ENCODE measurements at places on chromosomes 6 and 20.

DNA sequence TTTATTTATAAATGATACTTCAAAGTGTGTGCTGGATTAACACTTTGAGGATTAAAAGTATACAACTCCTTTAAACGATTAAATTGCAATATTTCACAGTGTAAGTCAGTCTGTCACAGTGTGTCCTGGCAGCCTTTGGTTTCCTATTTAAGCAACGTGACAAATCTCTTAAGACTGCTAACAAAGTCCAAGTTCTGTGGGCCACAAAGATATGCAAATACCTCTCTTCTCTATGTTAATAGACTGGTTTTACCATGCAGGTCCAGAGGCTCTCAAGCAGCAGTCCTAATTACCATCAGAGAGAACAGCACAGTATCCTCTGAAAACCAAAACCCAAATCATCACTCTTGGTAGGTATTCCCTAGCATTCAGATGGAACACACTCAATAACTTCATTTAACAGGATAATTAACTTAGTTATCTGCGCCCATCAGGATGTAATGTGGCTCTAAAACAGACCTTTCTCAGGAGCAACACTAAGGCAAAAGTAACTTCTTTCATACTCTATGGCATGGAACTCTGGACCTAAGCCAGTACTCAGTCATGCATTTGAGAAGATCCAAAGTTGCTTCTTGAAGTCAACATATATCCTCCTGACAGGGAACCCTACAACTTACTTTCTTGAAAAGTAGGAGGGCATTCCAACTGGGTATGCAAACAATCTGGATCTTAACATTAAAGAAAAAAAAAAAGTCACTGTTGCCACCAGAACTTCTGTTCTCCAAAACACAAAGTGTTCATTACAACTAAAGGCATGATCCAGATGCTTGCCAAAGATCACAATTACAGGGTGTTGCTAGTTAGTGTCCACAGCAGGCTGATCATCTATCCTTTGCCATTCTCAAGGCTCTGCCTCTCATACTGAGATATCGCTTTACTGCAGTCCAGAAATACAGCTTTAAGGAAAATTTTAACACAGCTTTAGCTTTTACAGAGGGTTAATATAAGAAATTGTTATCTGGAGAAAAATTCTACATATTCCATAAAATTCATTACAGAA is 53.2 kb downstream of the MAN1A1 start:
- no peak for DNase-seq

GRCh38 chr6:169156108-169156792 is 97.4 kb downstream of the THBS2 start:
- no peak for DNase-seq

GRCh38 chr6:30656513-30656912 is 9.6 kb downstream of the C6orf136 start:
- no peak for DNase-seq

DNA sequence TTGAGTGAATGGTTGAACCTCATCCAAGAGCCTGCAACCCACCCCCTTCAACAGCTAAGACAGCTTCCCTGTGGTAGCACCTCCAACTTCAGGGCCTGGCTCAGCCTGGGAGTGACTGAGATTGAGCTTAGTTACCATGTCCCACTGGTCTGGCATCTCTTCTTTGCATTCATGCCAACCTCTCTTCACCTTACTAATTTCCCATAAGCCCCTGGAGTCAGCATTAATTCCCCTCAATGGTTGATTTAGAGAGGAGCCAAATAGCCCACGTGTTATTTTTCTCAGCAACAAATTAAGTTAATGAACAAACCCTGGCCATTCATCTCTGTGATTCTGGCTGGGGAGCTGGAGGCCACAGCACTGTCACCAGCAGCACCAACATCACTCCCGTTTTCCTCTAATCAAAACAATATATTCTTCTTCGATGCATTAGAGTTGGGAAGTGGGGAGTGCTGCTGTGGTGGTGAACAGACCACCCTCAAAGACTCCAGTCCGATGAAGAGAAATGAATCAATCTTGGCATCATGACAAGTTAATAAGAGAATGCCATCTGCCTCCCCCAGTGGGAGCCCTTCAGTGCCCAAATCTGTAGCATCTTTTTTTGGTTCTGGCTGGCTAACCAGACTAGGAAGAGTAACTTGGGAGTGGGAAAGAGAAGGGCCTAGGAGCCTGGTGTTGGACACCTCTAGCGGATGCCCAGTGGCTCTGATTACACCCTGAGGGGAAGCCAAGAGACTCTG is 316.9 kb upstream of the RNF24 start:
- DNase-seq, result no peak

DNA sequence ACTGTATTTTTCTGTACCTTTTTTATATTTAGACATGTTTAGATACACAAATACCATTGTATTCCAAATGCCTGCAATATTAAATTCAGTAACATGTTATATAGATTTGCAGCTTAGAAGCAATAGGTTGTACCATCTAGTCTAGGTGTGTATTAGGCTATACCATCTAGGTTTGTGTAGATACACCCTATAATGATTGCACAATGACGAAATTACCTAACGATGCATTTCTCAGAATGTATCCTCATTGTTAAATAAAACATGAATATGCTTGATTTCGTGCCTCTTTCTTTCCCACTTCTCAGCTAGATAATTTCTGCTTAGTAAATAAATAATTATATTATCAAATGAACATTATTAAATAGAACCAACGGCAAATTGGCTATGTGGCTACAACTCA is 653.0 kb downstream of the EPM2A start:
- DNase-seq, result no peak

GRCh38 chr6:6614096-6614982 is 25.8 kb downstream of the LY86 start:
- no peak for DNase-seq

DNA sequence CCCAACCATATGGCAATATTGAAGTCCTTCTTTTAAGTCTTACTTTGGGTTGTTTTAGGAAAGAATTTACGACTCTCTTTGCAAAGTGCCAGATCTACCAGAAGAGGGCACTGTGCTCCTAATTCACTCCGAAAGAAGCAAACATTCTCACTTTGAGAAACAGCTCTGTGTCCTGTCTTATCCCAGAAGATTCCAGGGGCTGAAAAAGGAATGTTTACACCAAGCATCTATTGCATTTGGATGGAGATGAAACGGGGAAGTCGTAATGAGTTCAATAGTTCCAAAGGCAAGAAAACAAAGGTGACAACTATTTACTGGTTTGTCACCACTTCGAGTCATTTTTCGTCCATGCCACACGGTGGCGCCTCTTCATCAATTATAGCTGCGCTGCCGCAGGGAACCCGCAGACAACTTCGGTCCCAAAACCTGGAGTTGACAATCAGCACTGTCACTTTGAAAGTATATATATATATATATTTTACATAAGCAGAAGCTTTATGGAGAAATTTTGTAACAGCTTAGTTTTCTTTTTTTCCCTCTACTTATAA is 121.6 kb downstream of the MOXD1 start:
- DNase-seq, result peak; percentile 17

DNA sequence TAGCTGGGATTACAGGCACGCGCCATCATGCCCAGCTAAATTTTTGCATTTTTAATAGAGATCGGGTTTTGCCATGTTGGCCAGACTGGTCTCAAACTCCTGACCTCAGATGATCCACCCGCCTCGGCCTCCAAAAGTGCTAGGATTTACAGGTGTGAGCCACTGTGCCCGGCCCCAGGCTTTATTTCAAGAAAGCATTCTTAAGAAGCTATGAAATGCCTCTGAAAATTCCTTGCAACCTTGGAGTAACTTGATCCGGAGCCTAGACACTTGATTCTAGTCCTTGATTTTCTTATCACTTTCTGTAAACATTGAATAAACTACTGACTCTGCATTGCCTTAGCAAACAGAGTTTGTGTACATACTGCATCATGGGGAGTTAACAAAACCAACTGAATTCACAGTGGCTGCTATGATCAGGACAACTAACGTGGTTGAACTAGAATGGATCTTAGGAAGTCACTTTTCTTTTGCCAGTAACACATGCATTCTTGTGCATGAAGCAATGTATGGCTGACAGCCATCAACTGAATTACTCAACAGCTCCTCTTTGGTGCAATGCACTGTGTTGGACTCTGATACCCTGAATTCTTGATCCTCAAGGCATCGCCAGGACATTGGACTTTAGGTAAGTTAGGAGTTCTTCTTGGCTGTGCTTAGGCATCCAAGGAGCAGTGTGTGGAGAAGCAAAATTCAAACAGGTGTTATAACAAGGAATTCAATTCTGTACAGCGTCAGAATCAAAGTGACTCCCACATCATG is 102.8 kb upstream of the TMEM170B start:
- no peak for DNase-seq

GRCh38 chr20:3164043-3164762 is 4.5 kb upstream of the FASTKD5 start:
- no peak for DNase-seq

GRCh38 chr6:42744351-42744893 is 1.5 kb downstream of the TBCC start:
- DNase-seq, result no peak

DNA sequence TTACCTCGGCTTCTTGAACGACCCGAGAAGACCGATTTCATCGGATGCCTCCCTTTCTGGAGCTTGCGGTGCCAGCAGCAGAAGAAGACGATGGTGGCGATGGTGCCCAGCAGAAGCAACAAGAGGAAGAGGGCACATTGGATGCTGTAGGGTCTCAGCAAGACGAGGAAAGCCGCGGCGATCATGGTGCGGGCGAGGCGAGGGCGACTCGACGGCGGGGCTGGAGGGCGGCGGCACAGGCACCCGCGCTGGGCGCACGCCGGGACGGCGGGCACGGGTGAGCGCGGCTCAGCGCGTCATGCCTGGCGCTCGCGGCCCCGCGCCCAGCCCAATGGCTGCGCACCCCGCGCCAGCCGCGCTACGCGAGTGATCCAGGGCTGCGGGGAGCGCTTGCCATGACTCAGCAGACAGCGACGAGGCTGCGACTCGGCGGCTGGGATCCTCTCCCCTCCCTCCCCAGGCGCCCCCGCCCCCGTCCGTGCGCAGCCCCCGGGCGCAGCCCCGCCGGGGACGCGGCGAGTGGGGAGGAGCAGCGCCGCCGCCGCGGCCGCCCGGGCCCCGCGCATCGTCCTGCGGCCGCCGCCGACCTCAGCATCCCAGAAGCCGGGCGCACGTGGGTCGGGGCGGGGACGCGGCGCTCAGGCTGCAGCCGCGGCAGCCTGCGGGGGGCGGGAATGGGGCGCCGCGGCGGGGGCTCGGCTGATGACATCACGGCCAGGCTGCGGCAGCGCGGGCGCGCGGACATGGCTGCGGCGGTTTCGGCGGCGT is at the start of gene BEND6:
BEND6 (plus strand) TSS at position 705 of the 768 bp plus-strand sequence. CDS start 26,704 bp downstream, outside the sequence.
- no peak for DNase-seq

- DNase-seq, result no peak
These were observed 1.4 kb upstream of the SRXN1 start for GRCh38 chr20:654417-654750.

DNA sequence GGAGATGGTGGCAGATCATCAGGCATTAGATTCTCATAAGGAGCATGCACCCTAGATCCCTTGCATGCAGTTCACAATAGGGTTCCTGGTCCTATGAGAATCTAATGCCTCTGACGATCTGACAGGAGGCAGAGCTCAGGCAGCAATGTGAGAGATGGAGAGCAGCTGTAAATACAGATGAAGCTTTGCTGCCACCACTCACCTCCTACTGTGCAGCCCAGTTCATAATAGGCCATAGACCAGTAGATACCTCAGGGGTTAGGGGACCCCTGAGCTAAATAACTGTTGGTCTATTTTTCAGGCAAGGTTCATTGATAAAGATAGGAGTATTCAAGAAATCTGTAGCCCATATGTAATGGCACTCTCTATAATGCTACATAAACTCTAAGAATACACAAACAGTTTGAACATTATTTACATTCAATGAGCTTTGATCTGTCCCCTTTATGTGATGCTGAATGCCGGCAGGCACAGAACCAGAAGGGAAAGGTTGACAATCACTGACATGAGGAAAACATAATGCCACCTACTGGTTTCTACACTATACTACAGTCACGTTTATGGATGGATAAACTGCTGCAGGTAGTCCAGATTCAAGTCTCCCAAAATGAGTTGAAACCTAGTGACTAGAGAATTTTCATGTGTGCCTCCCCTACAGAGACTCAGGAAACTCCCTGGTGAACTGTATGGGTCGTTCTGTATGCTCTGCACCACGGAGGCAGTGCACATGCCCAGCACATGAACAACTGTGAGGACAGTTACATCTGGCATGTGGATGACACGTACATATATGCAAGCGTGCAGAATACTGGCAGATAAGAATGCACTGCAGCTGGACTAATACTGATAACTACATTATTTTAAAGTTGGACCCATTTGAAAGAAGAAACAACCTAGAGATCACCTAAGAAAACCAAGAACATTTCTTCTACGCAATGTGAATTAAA is 72.0 kb downstream of the DST start:
- DNase-seq, result no peak

GRCh38 chr6:11413728-11414127 is 123.8 kb upstream of the TMEM170B start:
- DNase-seq, result no peak

GRCh38 chr6:37638414-37639341 is 59.0 kb downstream of the MDGA1 start:
- no peak for DNase-seq

DNA sequence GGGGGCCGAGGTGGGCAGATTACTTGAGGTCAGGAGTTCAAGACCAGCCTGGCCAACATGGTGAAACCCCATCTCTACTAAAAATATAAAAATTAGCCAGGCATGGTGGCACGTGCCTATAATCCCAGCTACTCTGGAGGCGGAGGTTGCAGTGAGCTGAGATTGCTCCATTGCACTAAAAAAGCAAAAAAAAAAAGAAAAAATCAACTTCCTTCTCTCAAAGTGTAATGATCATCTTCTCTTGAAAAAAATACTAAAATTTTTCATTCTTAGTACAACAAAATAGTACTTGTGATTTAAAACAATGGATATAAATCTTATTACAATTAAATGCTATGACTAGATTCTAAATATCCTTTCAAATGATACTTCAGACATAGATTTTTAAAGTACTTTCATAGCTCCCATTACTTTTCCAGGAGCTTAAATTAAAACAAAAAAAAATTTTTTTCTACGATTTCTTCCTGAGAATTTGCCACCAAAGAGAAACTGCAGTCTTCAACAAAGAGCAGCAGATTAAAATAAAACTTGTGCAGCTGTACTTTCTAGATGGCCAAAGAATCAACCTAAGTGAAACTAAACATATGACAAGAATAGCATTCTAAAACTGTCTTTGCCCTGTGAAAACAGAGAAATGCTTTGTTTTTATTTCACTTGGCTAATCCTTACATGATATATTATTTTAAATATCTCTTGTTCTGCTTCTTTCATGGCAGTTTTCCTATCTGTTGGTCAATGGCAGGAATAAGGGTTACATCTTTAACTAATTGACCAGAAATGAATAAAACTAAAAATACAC is 75.2 kb downstream of the MAP3K5 start:
- no peak for DNase-seq

Measured in stimulated activated CD8-positive, alpha-beta memory T cell treated with anti-CD3 and anti-CD28 coated beads, Interleukin-4, amount 100 ng/mL, for 1 hour (primary cell).